ENCODE measurements at places on chromosomes 13 and 19. TPM values are rescaled to one million over a fixed set of nuclear protein-coding genes. Genes with fewer than 3 reads are reported as not detected.

DNA sequence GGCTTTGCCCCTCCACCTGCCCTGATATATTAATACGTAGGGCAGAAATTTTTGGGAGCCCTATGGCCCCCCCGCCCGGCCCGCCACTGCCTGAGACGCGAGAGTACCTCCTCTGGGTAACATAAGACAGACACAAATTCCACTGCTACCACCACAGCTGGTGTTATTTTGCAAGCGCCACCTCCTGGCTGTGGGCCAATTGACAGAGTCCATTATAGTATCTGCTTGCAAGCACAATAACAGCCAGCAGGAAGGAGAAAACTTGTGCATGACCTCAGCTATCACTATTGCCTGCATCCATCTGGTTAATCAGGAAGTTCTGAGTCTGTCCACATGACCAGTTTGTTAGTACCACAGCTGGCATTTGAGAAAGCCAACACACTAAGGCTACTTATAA lies 25.3 kb upstream of the OR10H2 start:
- no peak overlapping the region for H3K4me3 ChIP-seq
- H3K4me1 ChIP-seq, result no peaks in the 10 kb centered on the region
- no peaks in the 10 kb centered on the region for H3K36me3 ChIP-seq
- no peak for DNase-seq

DNA sequence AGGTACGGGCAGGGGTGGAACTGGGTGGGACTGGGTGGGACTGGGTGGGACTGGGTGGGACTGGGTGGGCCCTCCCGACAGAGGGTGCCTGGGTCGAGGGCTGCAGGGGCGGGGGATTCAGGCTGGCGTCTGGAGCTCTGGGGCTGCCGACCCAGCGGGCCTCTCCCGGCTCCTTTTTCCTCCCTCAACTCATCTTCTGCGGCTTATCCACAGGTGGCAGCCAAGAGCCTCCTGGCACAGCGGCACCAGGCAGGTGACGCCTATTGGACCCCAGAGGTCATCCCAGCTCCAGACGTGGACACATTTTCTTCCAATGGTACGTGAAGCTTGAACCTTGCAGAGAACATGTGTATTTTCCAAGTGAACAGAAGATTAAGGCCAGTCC lies 533 bp downstream of the ZNF544 start:
- DNase-seq, result peak; percentile 50
- H3K4me1 ChIP-seq, result peaks cover 7% of the 10 kb centered on the region
- peaks cover 40% of the 10 kb centered on the region for H3K36me3 ChIP-seq
- H3K27me3 ChIP-seq, result no peaks in the 10 kb centered on the region
- peak overlapping the region; percentile 81 for H3K4me3 ChIP-seq
- peak overlapping the region; percentile 97 for H3K27ac ChIP-seq

DNA sequence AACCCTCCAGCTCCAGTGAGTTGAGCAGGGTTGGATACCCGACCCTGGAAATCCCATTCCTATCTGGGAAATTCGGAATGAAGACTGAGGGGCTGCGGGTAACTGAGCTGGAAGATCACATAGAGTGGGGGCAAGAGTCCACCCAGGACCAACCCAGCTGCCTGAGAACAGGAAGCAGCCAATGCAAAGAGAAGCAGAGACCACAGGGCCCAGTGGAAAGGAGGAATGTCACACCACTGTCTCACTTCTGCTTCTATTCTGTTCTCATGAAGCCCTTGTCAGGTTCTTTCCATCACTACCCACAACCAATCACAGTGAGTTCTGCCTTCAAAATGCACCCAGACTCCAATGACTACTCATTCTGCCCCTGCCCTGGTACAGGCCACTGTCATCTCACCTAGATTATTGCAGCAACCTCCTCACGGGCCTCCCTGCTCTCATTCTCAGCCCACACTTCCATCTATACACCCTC lies 15.3 kb downstream of the DYRK1B start:
- H3K4me3 ChIP-seq, result no peak overlapping the region
- DNase-seq, result no peak
- no peak overlapping the region for H3K27ac ChIP-seq

The RNF17 gene
- polyA plus RNA-seq, result not detected

The FARP1 gene
- polyA plus RNA-seq, result 29.6 TPM

The ZNF667 gene
- polyA plus RNA-seq, result 4.4 TPM

The C13orf42 gene
- polyA plus RNA-seq, result 11.5 TPM
